ENCODE measurements at places on chromosomes 3 and 15.
A peak's percentile ranks its signal among the peaks of the same experiment; 100 is the strongest.

- no peaks in the 10 kb centered on the region for H3K4me1 ChIP-seq
- H3K27ac ChIP-seq, result no peak overlapping the region
- H3K4me3 ChIP-seq, result no peak overlapping the region
- no peaks in the 10 kb centered on the region for H3K36me3 ChIP-seq
- H3K27me3 ChIP-seq, result no peaks in the 10 kb centered on the region
These were observed 25.8 kb downstream of the CHRM5 start for GRCh38 chr15:33994005-33994615.

DNA sequence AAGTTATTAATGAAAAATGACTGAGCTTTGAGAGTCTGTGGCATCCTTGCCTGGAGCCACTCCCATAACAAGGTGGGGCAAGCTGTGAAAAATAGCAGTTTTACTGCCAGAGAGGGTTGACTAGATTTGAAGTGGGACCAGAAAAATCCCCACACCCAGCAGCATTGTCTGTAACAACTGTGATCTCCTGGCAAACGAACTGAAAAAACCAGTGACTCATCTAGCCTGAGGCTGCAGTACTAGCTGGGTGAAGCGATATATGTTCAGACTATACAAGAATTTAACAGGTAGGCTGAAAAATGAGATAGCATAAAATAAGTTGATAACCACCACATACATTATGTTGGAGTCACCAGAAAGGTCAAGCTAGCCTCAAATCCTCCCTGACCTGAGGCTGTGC is 64.0 kb downstream of the DPH6 start:
- no peak for DNase-seq
- H3K27me3 ChIP-seq, result no peaks in the 10 kb centered on the region
- no peak overlapping the region for H3K27ac ChIP-seq
- no peak overlapping the region for H3K4me3 ChIP-seq

DNA sequence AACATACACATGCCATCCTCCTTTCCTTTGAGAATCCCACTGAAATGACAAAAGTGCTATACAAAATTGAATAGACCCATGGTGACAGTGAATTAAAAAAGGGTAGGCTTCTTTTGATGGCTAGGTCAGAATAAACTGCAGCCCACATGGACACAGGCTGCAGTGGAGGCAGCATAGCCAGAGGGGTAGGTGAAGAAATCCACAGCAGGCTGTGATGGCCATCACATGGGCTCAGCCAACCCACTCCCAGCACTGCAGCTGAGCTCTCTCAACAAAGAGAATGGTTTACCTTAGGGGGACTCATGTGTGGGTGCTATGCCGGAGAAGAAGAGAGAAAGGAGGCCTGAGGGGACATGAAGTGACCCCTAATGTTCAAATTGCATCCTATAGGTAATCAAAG is 331.1 kb downstream of the CHST2 start:
- no peak for DNase-seq
- H3K4me3 ChIP-seq, result no peak overlapping the region

GRCh38 chr3:152302521-152303021 is 33.8 kb downstream of the MBNL1 start:
- DNase-seq, result no peak
- H3K4me3 ChIP-seq, result peak overlapping the region; percentile 61
- H3K4me1 ChIP-seq, result peaks cover 87% of the 10 kb centered on the region
- peak overlapping the region; percentile 88 for H3K27ac ChIP-seq
- H3K36me3 ChIP-seq, result peaks cover 43% of the 10 kb centered on the region

DNA sequence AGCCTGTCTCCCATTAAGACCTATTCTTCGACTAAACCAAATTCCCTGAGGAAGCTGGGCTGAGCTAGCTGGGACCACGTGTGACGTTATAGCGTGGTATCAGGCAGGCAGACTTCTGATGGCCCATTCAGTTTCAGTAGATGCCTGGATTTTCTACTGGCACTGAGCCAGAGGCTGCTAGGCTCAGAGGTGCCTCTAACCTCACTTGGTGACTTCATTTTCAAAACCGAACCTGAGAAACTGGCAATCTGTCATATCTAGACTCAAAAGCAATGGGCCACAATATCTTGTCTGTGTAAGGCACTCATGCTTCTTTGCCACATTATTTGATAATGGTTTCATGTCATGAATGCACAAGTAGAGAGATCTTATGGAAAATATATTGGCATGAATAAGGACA is 352.1 kb upstream of the AZI2 start:
- no peaks in the 10 kb centered on the region for H3K36me3 ChIP-seq
- no peaks in the 10 kb centered on the region for H3K4me1 ChIP-seq
- no peak overlapping the region for H3K4me3 ChIP-seq
- H3K27me3 ChIP-seq, result no peaks in the 10 kb centered on the region
- no peak overlapping the region for H3K27ac ChIP-seq
- DNase-seq, result no peak

- peaks cover 21% of the 10 kb centered on the region for H3K4me1 ChIP-seq
- peak; percentile 10 for DNase-seq
- H3K36me3 ChIP-seq, result no peaks in the 10 kb centered on the region
- peak overlapping the region; percentile 25 for H3K4me3 ChIP-seq
- H3K27ac ChIP-seq, result peak overlapping the region; percentile 59
- peaks cover 28% of the 10 kb centered on the region for H3K27me3 ChIP-seq
These were observed 65.2 kb upstream of the UBE2E1 start for GRCh38 chr3:23740517-23740965.

DNA sequence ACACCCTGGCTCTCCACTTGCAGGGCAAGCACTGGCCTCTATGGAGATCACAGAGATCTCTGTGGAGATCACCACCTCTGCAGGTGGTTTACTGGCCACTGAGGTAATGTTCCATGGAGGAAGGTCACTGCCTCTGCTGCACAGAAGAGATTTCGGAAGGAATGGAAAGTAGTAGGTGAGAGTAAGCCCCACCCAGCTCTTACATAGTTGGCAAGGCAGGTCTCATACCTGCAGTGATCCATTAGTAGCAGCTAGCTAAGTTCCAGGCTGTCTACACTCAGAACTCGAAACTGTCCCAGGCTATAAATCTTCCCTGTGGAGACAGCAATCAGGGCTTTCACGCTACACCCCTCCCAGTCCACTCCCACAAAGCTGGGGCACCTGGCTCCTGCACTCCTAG is 194.3 kb upstream of the MANF start:
- H3K4me3 ChIP-seq, result no peak overlapping the region
- H3K36me3 ChIP-seq, result no peaks in the 10 kb centered on the region
- peaks cover 5% of the 10 kb centered on the region for H3K4me1 ChIP-seq
- H3K27me3 ChIP-seq, result peaks cover 2% of the 10 kb centered on the region
- DNase-seq, result no peak

DNA sequence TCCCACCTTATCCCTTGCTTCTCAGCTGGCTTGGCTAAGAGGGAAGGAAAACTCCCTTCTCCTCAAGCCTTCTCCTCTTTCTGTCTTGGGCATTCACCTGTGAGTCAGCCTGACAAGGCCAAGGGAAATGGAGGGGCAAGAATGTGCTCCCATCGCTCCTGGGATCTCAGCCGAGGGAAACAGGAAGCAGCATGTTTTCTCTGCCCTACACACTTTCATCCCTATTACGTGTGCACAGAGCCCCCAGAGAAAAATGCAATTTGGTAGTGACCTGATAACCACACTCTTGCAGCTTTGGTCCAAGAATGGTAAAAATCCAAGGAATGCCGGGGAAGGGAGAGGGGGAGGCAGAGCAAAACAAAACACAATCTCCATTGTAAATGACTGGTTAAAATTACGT is 32.9 kb upstream of the MTMR10 start:
- H3K36me3 ChIP-seq, result no peaks in the 10 kb centered on the region
- H3K27me3 ChIP-seq, result peaks cover 37% of the 10 kb centered on the region
- no peaks in the 10 kb centered on the region for H3K4me1 ChIP-seq
- no peak overlapping the region for H3K4me3 ChIP-seq

- H3K36me3 ChIP-seq, result no peaks in the 10 kb centered on the region
- no peaks in the 10 kb centered on the region for H3K4me1 ChIP-seq
- no peak overlapping the region for H3K27ac ChIP-seq
- H3K4me3 ChIP-seq, result no peak overlapping the region
- H3K27me3 ChIP-seq, result no peaks in the 10 kb centered on the region
- DNase-seq, result no peak
These were observed 93.7 kb downstream of the CACNA1D start for GRCh38 chr3:53588122-53588521.

DNA sequence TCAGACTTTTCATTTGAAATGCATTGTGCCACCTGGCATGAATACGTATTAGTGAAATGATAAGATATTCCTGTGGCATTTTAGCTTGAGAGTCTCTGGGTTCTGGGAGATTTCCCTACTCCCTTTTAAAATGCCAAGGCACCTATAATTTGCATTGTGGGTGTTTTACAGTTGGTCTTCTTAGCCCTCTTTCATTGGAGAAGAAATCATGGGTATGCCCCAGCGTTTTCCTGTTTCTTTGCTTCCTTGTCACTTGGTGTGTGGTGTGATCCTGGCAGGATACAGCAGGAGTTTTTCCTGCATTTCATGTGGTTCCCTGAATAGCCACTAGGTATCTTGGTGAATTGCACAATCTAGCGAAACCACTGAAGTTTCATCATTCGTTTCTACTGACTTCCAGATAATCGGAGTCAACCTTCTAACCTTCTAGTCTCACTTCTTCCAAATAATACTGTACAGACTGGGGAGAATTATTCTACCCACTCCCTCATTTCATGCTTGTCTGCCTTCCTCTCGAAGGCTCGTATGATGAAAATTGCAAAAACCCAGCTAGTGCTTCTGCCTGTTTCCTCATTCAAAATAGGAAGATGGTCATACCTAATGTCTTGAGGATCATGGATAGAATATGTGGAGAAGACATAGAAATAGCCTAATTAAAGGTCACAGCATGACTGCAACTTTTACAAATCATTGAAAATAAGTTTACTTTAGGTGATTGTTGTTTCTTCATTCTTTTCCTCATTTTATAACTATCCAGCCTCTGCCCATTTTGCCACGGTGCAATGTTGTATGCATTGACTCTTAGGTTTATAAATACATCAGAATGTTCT is 2.6 kb downstream of the BHLHE40 start:
- no peak for DNase-seq
- peak overlapping the region; percentile 97 for H3K4me3 ChIP-seq
- H3K27me3 ChIP-seq, result no peaks in the 10 kb centered on the region
- peaks cover 44% of the 10 kb centered on the region for H3K4me1 ChIP-seq
- peaks cover 63% of the 10 kb centered on the region for H3K36me3 ChIP-seq

- DNase-seq, result no peak
- no peak overlapping the region for H3K4me3 ChIP-seq
- H3K27ac ChIP-seq, result peak overlapping the region; percentile 75
- no peaks in the 10 kb centered on the region for H3K27me3 ChIP-seq
These were observed 32.8 kb downstream of the POC1A start for GRCh38 chr3:52121464-52121805.

- H3K27me3 ChIP-seq, result no peaks in the 10 kb centered on the region
- H3K27ac ChIP-seq, result no peak overlapping the region
- H3K36me3 ChIP-seq, result no peaks in the 10 kb centered on the region
- no peaks in the 10 kb centered on the region for H3K4me1 ChIP-seq
These were observed 98.5 kb upstream of the MME start for GRCh38 chr3:154981664-154982063.

DNA sequence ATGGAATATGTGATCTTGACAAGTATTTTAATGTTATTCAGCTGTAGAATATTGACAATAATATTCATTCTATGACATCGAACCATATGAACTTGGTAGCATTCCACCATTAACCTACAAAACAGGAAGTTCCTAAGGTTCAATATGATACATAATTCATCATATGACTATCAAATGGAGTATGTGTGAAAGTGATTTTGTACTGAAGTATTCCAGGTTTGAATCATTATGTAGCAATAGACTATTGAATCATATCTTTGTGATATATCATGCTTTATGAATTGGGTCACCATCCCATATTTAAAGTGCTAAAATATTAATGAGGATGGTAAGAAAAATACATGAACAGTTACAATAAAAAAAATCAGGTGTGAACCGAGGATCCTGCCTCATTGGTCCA is 95.1 kb downstream of the TP63 start:
- H3K36me3 ChIP-seq, result no peaks in the 10 kb centered on the region
- no peaks in the 10 kb centered on the region for H3K4me1 ChIP-seq

- peaks cover 15% of the 10 kb centered on the region for H3K27me3 ChIP-seq
- H3K36me3 ChIP-seq, result peaks cover 6% of the 10 kb centered on the region
- H3K4me1 ChIP-seq, result peaks cover 13% of the 10 kb centered on the region
- DNase-seq, result no peak
- no peak overlapping the region for H3K27ac ChIP-seq
- H3K4me3 ChIP-seq, result no peak overlapping the region
These were observed 4.5 kb upstream of the ZNF280D start for GRCh38 chr15:56737791-56738190.

Data from activated T-helper 1 cell treated with anti-CD3 and anti-CD28 coated beads, Interleukin-12 subunit alpha, Interleukin-12 subunit beta, Interleukin-2, Interleukin-4 antibody, amounts not matched to agents 30 ng/mL and 10 ng/mL and 1 ng/mL, durations not matched to agents 14 hours and 24 hours and 36 hours (primary cell).